NCI-H526 treated with DMSO at 0.1 percent for 48 hours (cell line): ENCODE measurements at places on chromosomes 2 and 18.

DNA sequence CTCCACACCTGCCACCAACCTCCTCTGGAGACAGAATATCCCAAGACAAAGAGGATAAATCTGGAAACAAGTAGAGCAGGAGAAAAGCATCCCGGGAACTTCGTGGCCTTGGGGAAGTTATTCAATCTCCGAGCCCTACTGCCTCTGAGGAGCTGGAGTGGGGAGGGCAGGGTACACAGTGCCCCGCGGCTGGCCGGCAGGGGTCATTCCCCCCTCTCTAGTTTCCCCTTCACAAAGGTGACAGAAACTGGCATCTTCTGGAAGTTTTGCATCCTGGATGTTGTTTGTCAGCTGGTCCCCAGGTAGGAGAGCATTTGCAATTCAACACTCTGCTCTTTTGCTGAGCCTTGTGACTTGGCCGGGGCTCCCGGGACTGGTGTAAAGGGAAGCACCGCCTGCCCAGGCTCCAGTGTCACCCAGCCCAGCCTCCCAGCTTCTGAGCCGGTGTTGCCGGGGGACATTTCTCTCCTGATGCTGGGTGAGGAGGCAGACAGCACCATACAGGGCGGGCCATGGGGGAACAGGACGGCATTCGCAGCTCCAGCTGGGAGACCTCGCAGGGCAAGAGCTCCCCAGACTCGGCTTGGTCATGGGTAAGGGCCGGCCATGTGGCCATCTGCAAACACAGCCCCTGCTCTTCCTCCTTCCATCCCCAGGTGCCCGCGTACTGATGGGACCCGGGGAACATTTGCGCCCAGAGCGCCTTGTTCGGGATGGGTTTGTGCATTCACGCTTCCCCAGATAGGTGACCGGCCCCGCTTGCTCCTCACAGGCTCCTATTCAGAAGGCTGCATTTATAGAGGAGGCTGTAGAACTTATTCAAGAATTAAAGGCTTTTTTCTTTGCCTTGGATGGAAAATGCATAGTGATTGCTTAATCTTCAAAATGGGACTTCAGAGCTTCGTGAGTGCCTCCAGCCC lies 7.4 kb upstream of the NTSR2 start:
- DNase-seq, result no peak

DNA sequence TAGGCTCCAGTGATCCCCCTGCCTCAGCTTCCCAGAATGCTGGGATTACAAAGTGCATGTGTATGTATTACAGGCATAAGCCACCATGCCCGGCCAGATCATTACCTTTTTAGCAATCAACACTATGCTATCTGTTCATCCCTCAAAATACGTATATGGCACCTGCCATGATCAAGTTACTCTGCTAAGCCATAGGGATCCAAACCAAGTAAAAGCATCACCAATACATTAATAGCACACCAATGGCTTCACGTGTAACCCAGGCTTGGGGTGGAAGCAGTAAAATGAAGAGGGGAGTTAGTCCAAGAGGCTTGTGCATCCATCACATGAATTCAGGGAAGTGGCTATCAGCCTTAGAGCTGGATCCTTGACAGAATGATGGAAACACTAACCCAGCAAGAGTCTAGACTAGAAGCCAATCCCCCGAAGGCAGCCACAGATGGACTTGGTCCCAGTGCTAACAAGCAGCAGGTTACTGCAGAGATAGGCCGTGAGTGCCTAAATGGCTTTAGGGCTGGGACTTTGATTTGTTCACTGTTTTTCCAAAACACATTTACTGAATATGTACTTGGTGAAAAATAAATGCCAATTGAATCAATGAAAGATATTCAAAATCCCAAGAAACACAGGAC lies 11.3 kb downstream of the HDLBP start:
- no peak for DNase-seq

GRCh38 chr2:217418544-217418943 lies 558.7 kb upstream of the TNP1 start:
- no peak for DNase-seq

DNA sequence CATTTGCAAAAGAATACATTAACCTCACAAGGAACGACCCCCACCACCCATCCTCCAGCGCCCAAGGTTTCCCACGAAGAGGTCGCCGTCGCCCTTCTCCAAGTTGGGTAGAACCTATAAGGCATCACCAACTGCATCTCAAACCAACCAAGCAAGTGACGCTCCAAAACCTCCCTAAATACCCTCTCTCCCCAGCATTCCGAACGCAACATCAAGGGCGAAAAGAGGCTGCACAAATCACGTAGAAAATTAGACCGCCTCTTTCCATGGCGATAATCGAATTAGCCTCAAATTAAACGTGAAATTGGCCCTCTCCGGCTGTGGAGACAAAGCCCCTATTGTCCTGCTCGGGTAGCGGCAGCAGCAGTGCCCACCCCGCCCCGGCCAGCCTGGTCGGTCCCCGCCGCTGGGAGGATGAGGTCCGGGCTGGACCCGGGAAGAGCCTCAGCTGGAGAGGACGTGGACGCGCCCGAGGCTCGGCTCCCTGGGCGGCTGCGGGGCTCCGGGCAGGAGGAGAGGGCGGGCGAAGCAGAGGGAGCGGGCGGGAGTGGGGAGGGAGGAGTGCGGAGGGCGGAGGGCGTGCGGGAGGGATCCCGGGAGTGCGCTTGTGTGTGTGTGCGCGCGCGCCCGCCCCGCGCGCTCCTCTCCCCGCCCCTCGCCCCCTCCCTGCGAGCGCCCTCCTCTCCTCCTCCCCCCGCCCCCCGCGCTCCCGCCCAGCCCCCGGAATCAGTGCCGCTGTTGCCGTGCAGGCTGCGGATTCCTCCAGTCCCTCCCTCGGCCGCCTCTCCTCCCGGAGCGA lies at the start of gene SPTBN1:
SPTBN1 (plus strand) TSS at position 765 of the 799 bp plus-strand sequence. CDS start 70,092 bp downstream, outside the sequence.
- peak; percentile 92 for DNase-seq

- DNase-seq, result no peak
Observed at GRCh38 chr2:237513693-237514092, 26.6 kb downstream of the MLPH start.

- no peak for DNase-seq
Observed at GRCh38 chr18:58394046-58394445, 234.8 kb downstream of the ALPK2 start.

DNA sequence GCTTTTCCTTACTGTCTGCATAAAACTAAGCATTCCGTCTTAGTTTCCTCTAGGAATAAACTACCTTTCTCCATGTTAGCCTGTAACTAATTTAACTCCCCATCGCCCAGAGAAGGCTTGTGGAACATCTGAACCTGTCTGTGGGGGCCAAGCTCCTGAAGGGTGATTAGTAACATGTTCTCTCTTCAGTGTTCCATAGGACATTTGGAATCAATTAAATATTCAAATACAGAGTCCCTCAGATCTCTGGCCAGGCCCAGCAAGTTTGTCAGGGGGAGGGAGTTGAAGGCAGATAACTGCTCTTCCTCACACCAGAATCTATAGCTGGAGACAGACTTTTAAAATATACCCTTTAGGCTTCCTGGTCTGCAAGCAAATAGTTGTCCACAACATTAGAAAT lies 8.8 kb downstream of the RDH14 start:
- no peak for DNase-seq

GRCh38 chr18:48057018-48057417 lies 126.6 kb upstream of the SMAD2 start:
- DNase-seq, result no peak

DNA sequence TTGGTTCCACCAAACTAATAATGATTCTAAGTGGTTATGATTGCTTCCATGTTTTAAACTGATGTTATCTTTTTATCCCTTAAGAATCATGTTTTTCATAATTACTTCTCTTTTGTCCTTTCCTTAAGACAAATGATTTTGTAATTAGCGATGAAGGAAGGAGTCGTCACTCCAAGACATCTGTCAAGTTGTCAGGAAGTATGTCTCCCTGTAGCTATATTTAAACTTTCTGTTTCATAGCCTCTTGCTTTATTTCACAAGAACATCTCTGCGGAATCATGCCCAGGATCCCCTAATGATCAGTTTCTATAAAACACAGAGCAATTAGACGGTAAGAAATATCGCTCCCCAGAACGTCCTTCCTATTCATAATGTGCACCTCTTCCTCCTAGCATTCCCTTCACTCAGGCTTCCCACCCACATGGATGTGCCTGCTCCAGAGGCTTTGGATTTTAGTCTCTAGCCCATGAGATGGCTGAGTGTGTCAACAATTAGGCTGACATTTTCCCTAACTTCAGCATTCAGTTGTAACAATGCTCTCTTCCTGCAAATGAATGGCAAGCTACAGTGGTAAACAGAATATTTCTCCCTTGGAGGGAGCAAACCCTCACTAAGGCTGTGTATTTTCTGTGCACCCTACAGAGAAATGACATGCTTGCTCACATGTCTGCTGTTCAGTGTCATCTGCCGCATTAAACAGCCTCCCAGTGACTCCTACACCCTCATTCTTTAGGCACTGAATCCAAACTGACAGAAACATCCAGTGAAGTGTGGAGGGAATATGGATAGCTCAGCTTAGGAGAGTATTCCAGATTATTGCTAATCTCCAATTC lies 879.6 kb upstream of the CELF4 start:
- DNase-seq, result no peak

- DNase-seq, result peak; percentile 13
Observed at GRCh38 chr18:56136105-56136504, 502.3 kb downstream of the TXNL1 start.

DNA sequence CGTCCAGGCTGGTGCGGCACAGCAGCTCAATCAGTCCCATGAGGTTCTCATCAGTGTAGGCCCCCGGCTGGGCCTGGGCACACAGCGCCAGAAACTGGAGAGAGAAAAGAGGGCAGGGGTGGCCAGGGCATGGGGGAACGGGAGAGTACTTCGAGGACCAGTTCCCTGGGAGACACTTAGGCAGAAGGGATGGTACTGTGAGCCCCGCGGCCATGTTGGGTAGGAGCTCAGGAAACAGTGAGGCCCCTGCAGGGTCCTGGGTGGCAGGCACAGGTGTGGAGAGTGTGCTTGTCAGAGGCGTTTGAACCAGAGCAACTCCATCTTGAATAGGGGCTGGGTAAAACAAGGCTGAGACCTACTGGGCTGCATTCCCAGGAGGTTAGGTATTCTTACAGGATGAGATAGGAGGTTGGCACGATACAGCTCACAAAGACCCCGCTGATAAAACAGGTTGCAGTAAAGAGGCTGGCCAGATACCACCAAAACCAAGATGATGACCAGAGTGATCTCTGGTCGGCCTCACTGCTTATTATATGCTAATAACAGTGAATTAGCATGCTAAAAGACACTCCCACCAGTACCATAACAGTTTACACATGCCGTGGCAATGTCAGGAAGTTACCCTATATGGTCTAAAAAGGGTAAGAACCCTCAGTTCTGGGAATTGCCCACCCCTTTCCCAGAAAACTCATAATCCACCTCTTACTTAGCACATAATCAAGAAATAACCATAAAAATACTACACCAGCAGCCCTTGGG lies 51.9 kb upstream of the SEMA4C start:
- no peak for DNase-seq

DNA sequence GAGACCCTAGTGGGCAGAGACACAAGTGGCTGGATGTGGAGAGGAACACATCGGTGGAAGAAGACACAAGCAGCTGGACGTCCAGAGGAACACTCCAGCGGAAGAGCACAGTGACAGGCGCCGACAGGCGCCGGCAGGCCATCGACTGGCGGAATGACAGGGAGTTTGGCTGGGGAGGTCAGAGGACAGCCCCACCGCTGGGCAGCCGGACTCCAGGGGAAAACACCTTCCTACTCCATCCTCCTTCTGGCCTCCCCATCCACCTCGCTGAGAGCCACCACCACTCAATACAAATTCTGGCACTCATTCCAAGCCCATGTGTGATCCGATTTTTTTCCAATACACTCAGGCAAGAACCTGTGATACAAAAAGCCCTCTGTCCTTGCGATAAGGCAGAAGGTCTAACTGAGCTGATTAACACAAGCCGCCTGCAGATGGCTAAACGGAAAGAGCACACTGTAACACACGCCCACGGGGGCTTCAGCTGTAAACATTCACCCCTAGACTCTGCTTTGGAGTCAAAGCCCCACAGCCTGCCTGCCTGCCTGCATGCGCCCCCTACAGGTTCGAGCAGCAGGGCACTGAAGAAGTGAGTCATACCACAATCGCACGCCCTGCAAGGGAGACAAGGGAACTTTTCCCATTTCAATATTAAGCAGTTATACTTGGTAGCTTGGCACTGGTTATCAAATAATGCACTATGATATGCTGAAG lies 50.2 kb upstream of the LRP1B start:
- no peak for DNase-seq

DNA sequence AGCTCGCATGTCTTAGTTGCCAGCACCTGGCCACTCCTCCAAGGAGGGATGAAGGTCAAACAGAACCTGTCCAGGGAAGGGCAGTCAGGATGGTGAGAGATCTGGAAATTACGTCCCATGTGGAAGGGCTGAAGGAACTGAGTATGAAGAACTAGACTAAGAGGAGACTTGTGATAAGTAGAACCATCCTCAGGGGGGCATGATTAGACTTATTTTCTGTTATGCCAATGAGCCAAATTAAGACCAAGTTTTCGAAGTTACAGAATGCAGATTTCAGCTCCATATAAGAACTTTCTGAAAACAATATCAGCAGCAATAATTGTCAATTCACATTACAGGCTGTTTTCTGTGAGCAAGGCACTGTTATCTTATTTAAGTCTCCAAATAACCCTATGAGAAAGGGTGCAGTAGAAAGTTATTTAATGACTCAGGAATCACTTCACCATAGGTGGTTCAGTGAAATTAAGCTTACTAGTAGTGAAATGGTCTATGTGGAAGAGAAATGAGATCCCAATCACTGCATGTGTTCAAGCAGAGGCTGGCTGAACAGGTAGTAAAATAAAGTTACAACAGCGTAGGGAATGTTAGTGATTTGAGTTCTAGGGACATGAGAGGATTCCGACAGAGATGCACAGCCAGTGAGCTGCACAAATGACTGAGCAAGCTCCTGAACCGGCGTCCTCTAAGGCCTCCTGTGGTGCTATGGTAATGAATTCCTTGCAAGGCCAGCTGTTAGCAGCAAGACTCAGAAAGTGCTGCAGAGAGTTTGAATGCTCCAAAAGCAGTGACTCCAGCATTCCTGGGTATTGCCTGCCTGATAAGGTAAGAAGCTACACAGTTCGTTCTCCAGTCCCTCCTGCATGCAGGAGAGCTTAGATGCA lies 4.5 kb upstream of the DYM start:
- no peak for DNase-seq

- no peak for DNase-seq
Observed at GRCh38 chr2:128601298-128602037, 282.8 kb upstream of the HS6ST1 start.

- DNase-seq, result no peak
Observed at GRCh38 chr2:44929735-44930273, 11.7 kb upstream of the SIX3 start.

DNA sequence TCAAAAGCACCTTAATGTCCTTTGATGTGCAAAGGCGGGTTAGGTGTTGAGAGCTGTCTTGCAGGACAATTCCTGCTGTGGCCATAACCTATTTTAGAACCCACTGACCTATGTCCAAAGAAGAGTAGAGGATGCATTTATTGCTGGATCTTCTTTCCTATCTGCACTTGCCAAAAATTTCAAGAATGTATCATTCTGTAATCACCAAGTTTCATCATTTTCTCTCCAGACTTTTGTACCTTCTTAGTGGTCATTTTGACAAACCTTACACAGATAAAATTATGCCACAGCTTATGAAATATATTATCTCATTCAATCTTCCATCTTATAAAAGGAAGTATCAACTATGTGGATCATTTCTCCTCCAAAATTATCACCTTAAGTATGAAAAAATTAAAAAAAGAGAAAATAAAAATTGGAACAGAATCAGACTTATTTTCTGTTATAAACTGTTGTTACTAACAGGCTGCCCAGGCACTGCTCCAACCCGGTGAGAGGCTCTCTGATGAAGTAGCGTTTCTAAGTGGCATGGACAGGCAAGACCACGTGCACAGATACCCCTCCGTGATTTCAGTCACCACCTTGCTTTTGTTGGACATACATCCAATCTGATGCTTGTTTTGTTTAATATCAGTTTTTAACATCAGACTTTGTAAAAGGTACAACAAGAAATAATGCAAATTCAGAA lies 559.9 kb upstream of the ID2 start:
- DNase-seq, result no peak
